Substantia nigra (tissue), 51 donors: ENCODE measurements at places on chromosomes 5 and 9.

GRCh38 chr9:26786564-26786963 lies 106.0 kb downstream of the CAAP1 start:
- DNase-seq, result no peak

DNA sequence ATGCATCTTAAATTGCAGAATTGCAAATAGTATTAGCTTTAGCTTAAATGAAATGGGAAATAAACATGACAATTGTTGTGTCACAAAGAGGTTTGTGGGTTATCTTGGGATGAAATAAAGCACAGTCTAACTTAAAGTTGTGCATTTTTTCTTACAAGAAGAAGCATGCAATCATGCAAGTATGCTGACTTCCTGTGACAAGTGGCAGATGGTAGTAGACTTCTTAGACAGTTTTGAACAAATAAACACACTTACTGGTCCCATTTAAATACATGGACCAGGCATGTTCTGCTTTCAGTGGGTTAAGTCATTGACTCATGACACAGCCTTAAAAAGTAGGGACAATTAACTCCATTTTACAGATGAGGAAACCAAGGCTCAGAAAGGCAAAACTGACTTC lies 15.9 kb upstream of the C5orf63 start:
- DNase-seq, result no peak

DNA sequence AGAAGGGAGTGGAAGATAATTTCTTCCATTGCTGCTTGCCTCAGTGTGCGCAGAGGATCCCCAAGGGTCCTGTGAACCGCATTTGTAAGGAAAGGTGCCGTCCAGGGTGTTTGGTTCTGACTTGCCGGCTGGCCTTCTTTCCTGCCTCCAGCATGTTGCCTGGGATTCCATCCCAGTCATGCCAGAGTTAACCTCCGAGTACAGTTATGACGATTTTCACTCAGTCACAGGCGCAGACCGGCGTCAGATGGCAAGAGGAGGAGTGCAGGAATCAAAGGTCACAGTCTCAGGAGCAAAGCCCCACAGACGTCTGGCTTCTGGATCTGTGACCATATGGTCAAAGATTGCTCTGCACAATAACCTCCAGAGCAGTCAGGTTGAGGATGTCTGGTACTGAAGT lies 5.9 kb upstream of the GADD45G start:
- DNase-seq, result no peak

GRCh38 chr5:150278916-150279315 lies 10.7 kb downstream of the CAMK2A start:
- DNase-seq, result no peak

- no peak for DNase-seq
These were observed 15.2 kb downstream of the IPPK start for GRCh38 chr9:92654481-92655301.

GRCh38 chr5:171899792-171900191 lies 106.6 kb downstream of the FBXW11 start:
- no peak for DNase-seq

DNA sequence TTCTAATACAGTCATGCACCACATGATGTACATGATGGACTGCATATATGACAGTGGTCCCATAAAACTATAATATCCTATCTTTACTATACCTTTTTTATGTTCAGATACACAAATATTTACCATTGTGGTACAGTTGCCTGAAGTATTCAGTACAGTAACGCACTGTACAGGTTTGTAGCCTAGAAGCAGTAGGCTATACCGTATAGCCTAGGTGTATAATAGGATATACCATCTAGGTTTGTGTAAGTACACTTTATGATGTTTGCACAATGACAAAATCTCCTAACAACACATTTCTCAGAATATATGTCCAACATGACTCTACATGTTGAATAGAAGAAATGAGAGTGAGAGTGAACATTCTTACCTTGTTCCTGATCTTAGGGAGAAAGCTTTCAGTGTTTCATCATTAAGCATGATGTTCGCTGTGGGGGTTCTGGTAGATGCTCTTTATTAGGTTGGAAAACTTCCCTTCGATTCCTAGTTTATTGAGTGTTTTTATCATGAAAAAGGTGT lies 31.8 kb downstream of the AMBP start:
- no peak for DNase-seq

- no peak for DNase-seq
These were observed 604.2 kb upstream of the CLINT1 start for GRCh38 chr5:158463188-158463587.

DNA sequence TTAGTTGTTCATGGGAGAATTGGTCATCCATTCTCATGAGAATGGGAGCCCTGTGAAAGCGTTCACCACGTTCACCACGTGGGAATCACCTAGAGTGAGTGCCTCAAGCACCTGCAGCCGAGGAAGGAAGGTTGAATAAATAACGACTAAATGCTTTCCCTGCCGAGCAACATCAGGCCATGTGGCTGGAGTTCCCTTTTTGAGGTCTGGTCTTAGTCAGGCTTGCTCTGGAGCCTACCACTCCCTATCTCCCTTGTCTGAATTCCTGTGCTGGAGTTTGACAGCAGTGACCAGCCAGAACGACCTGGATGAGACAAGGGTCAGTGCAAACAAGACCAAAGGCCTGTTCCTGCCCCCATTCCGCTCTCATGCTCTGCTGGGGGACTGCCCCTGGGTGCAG lies 28.5 kb downstream of the KCNMB1 start:
- DNase-seq, result no peak

DNA sequence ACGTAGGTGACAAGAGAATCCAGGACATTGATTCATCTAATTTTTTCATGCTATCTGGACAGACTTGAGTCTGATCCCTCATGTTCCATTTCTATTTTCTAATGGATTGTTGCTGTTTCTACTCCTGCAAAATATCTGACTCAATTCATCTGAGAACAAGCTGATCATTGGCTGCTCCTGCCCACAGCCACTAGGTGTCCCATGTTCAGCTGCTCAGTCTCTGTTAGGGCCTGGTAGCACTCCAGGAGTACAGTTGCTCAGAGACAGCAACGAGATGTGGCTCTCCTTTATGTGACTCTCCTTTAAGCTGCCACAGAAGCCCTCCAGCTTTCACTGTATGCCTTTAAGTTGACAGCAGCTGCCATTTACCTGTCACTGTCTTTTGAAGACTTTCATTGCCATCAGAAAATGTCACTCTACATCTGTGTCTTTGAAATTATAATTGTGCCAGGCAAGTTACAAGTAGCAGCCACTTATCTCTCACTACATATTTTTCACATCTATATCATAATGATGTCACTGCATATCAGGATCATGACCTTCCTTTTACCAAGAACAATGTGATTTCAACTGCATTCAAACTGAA lies 1944.2 kb upstream of the NUDT12 start:
- no peak for DNase-seq

DNA sequence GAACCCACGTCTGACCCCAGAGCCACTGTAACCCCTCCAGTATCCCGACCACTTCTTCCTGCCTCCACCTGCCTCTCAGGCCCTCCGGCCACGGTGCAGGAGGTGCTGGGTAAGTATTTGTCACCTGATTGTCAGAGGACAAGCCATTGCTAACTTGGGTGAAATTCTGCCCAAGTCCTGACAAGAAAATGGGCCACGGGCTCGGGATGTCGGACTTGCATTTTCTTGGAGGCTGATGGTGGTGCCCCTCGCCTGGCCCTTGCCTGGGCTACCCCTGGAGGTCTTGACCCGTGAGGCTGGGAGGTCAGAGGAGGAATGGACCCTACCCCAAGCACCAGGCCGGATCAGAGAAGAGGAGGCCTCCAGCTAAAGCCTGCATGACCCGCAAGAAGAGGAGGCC lies 149.7 kb upstream of the COL5A1 start:
- DNase-seq, result no peak

- no peak for DNase-seq
These were observed 168.6 kb downstream of the NNT start for GRCh38 chr5:43771611-43772031.

- peak; percentile 18 for DNase-seq
These were observed 75.8 kb downstream of the GOLPH3 start for GRCh38 chr5:32098291-32098690.

GRCh38 chr5:56763711-56764466 lies 51.5 kb upstream of the MAP3K1 start:
- DNase-seq, result no peak

- no peak for DNase-seq
These were observed 180.5 kb upstream of the ZNF462 start for GRCh38 chr9:106682420-106682819.

- DNase-seq, result no peak
These were observed 360.8 kb upstream of the PANK3 start for GRCh38 chr5:168939887-168940544.

DNA sequence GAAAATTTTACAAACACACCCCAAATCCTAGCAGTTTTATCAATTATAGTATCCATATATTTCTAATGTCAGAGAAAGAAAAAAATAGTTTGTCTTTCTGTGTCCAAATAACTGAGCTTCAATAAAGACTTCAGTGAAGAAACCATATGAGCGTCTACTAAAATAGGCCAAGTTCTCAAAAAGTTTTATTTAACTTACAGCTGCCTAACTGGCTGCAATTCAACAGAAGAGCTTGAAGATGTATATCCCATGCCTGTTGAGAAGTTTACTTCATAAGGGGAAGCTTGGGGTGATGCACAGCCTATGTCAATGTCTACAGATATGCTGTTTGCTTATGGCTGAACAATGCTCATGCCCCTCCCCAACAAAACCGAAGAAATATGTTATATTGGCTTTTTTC lies 43.7 kb upstream of the ELOVL7 start:
- DNase-seq, result no peak

DNA sequence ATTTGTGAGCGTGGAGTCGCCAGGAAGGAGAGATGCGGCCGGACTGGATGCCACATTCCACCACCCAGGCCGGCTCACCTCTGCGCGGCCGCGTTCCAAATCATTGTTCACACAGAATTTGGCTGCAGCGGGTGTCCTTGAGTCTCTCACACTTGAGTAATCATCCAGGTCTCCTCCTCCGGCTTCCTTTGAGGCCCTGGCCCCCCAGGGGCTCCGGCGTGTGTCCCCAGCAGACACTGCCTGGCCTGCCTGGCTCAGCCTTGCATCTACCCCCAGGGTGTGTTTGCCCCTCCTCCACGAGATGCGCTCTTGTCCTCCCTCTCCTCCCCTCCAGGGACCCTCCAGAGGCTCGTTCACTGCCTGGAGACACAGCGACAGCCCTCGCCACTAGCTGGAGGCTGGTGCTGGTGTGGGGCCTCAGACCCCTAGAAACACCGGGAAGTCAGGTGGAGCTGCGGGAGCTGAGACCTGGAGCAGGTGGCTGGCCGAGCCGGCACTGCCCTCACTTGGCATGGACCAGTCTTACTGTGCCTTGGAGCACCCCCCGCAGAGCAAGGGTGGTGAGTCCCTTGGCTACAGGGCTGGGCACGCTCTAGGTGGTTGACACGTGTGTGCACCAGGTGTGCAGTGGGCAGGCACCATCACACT lies 7.0 kb upstream of the SLC9A3 start:
- no peak for DNase-seq

GRCh38 chr5:73284220-73284795 lies 111.3 kb downstream of the TMEM174 start:
- no peak for DNase-seq

DNA sequence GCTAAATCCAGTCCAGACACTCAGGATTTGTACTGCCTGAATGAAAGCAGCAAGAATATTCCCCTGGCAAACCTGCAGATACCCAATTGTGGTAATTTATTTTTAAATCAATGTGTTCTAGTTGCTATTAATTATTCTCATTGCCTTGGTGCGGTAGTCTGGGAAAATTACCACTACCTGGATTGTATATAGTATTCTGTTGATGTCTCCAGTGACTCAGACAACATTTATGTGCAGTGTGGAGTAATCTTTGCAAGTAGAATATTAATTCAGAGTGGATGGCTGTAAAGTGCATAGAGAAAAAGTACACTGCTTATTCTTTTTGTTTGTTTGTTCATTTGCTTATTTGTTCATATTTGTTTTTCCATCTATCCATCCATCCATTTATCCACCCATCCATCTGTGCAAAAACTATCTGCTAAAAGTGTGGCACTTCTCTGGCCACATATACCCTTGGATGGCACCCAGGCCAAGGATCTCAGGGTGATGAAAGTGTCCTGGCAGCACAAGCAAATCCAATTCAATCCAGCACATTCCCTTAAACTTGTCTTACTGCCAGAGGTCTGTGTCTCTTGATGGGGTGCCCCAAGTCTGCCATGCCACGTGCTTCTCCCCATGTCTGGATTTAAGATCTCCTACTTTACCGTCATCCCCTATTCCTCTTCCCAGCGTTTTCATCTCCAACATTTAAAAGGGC lies 41.3 kb downstream of the NTRK2 start:
- DNase-seq, result no peak

DNA sequence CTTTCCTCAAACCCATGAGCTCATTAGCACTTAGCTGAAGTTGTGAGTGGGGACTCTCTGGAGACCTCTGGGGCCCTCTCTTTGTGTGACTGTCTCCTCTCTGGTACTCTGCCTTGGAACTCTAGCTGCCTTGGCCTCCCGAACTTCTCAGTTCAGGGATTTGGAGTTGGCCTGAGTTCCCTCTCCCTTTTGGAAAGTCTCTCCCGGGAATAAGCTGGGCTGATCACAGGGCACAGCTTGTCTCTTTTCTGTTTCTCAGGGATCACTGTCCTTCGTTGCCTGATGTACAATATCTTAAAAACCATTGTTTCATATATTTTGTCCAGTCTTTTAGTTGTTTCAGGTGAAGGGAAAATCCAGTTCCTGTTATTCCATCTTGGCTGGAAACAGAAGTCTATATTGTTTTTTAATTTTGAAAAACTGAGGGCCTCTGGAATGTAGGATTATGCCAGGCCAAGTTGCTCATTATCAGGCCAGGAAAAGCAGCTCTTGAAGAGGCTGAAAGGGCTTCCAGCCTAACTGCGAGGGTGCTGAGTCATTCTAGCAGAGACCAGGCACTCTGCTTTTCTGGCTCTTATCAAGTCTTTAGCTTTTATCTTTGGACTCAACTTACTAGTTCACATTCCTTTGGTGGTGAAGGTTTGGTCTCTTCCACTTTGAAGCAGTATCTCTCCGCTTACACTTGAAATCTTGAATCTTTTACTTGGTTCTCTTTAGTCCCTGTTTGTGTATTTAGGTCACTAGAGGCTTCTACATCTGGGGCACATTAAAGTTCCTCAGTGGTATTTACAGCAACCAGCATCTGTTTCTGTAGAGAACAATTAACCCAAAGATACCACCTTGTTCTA lies 8.4 kb upstream of the RGS3 start:
- no peak for DNase-seq
